ENCODE measurements at places on chromosomes 2 and 18.
A peak's percentile ranks its signal among the peaks of the same experiment; 100 is the strongest.

- no peak for DNase-seq
Measured at GRCh38 chr18:551404-552061, 28.6 kb upstream of the CETN1 start.

DNA sequence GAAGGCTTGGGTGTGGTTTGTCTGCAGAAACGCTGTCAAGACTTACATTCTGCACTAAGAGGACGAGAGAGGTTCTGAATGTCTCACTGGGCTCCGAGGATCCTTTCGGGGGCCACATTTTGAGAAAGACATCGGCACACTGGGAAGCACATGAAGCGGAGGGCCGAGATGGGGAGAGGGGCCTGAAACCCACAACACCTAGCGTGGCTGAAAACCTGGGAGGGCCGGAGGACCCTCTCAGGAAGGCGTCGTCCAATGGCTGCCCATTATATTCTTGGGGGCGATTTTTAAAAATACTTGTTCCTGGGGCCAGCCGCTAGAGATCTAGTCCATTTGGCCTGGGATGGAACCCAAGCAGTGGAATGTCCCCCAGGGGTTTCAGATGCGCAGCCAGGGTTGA, 229.6 kb downstream of the GBX2 start:
- DNase-seq, result no peak

GRCh38 chr2:101401906-101402305, 14.6 kb upstream of the CREG2 start:
- DNase-seq, result no peak

DNA sequence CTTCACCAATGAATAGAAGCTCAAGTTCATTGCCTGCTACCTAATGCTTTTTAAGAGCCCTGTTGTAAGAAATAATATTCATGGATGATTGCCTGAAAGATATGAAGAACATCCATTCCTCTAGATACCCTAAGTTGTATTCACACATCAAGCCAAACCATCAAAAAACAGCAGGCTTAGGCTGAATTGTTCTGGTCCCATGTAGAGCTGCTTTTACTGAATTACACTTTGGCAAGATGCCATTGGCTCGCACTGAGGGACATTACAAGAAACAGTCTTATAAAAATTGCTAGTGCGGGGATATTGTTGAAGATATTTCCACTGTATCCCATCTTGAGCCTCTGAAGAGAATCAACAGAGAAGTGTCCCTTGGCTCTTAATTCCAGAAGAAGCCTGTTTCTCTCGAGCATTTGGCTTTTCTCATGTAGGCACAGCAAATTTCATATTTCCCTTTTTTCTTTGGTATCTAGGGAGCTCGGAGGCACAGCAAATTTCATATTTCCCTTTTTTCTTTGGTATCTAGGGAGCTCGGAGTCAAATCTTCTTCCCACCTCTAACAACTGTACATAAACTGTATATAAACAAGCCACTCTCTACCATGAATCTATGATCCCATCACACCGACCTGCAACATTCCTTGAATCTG, 107.5 kb downstream of the COLEC12 start:
- DNase-seq, result no peak

GRCh38 chr2:230735884-230736283, 23.2 kb downstream of the CAB39 start:
- no peak for DNase-seq

DNA sequence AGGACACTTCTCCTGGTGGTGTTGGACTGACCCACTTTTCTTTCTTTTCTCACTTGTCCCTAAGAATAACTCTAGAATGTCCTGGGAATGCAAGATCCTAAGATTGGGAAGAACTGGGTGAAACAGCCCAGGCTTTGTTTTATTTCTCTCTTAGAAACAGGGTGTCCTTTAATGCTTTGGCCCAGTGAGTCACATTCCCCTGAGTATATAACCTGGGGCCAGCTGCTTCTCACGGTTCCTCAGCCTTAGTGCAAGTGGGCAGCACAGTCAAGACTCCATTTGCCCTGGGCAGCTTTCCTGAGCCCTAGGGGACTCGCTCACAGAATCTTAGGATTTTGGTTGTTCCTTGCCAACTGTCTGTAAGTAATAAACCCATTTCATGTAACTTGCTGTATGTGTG, 355.0 kb downstream of the DSC3 start:
- DNase-seq, result no peak

GRCh38 chr2:25566094-25566493, 107.3 kb downstream of the DTNB start:
- no peak for DNase-seq

GRCh38 chr18:8858888-8859511, 153.6 kb downstream of the MTCL1 start:
- DNase-seq, result no peak

- DNase-seq, result no peak
Measured at GRCh38 chr2:44371445-44371844, 9.7 kb downstream of the CAMKMT start.

DNA sequence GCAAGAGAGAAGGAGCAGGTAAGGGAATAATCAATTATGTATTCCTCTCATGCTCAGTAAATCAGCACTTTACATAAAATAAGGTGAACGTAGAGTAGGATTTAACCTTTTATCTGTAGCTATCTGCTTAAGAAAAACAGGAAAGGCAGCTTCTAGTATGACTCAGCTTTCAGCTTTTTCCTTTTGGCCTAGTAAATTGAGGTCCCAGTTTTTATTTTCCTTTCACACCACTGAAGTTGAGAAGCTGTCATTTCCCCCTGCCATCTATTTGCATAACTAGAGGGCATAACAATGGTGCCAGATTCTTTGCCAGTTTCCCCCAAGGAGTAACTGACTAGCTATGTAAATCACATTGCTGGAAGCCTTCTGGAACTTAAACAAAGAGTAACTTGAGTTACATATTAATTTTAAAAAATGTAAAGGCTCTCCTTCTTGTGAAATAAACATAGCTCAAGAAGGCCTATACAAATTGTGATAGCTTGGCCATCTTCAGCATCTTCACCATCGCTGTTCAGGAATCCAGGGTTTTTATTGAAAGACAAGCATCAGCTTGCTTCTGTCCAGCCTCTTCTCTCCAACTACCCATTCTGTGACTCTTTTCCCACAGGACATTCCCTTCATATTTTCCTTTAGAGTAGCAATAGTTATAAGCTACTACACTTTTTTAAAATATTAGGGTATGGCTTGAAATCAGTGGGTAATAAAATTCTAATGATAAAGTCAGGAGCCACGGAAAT, 97.0 kb downstream of the KYNU start:
- DNase-seq, result peak; percentile 86

All from NCI-H526 (cell line).